ENCODE measurements at places on chromosomes 7 and 10.

GRCh38 chr10:64033711-64034110, 512.5 kb downstream of the REEP3 start:
- no peak for DNase-seq

GRCh38 chr7:71015252-71015900, 116.6 kb upstream of the GALNT17 start:
- DNase-seq = no peak

DNA sequence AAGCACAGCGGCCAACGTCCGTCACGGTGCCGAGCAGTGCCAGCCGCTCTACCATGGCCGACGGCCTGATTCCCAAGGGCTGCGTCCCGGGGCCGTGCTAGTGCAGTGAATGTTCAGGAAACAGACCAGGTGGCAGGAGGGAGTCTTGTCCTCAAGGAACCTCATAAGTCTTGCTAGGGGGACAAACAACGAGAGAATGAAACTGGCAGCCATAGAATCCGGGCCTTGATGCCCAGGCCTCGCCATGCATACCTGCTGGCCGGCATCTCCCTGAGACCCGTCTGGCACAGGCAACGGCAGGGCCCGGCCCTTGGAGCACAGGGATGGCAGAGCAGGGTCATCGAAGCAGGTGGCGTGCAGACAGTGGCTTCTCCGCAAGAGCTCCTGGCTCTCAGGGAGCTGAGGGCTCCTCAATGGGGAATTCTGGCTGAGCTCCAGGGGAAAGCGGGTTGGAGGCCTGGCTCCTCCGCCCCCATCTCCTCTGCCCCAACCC, 58.8 kb downstream of the DIP2C start:
- DNase-seq = no peak

DNA sequence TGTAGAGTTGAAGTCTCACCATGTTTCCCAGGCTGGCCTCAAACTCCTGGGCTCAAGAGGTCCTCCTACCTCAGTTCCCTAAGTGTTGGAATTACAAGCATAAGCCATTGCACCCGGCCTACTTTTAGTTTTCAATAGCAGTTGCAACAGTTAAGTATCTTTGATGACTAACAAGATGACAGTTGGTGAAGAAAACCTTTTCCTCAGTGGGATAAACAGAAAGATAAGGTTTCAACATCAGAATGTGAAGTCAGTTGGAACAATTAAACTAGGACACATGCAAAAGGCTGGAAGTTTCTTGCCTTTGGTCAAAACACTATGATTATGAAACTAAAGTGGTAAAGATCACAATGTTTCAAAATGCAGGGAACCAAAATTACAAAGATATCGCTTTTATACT, 169.2 kb downstream of the ZNF438 start:
- DNase-seq = no peak

DNA sequence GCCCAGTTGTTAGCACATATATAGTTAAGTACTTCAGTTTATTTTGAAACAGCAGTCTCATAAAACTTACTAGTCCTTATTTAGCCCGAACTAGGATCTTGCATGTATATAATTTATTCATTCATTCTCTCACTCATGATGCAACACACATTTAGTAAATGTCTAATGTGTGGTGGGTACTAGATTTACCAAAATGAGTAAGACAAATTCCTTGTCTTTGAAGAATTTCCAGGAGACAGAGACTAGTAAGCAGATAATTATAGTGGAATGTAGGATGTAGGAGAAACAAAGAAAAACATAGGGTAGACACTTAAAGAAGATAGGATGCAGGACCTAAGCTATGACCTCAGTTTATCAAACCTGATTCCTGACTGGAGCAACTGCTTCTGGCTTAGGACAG, 120.2 kb upstream of the AMPH start:
- no peak for DNase-seq

DNA sequence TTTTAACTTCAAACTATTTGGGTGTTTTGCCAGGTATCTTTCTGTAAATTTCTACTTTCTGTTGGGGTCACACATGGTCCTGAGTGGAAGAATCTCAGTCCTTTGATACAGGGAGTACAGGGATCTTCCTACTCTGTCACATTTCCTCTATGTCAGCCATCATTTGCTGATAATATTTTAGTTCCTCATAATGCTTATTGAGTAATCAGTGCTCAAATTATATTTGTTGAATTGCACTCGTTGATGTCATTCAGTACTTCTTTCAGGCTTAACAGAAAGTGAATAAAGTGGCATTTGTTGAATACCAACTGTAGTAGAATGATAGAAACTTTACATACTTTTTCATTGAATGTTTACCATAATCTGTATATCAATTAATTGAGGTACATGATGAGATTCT, 31.9 kb downstream of the WDR11 start:
- no peak for DNase-seq

- DNase-seq = no peak
Observed at GRCh38 chr7:110224643-110225042, 866.3 kb upstream of the LRRN3 start.

- no peak for DNase-seq
Observed at GRCh38 chr10:130820880-130821482, 490.5 kb downstream of the TCERG1L start.

- no peak for DNase-seq
Observed at GRCh38 chr7:118250860-118251494, 26.5 kb downstream of the ANKRD7 start.

- DNase-seq = no peak
Observed at GRCh38 chr10:116001976-116002375, 271.0 kb downstream of the GFRA1 start.

DNA sequence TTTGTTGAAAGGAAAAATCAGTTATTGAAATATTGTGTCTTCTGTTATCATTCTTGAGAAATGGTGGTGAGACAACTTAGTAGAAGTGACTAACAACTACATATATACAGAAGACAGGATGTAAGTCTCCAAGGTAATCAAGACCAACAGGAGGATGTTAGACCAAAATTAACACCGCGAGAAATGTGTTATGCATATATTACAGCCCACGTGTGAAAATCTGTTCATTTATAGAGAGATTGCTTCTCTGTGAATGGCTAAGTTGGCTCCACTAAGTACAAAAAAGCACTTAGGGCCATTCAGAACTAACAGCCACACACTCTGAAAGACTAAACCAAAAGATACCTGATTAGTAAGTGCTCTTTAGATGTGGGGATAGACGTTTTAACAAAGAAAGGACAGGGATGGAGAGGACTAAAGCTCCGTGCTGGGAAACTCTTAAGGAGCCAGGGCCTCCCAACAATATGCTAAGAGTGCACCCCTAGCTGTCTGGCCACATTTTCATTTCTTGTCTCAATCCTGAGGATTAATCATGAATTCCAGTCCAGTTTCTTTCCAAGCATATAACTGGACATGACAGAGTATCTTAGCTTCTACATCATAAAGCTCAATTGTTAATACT, 26.5 kb downstream of the HDAC9 start:
- DNase-seq = no peak

- DNase-seq = no peak
Observed at GRCh38 chr7:99027241-99027640, 116.7 kb downstream of the SMURF1 start.

DNA sequence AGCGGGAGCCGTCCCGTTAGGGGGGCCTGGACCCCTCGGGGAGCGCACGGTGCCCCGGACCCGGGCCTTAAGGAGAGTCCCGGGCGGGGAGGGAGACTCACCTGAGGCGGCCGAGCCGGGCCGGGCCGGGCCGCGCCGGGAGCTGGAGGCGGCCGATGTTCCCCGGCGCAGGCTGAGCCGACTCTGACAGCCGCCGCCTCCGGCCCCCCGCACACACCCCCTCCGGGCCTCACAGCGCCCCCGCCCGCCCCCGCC, at the start of gene ACHE:
Gene ACHE, minus strand, starts transcription at position 188 of the 255 bp plus-strand sequence. CDS start 1,656 bp downstream, outside the sequence.
- no peak for DNase-seq

DNA sequence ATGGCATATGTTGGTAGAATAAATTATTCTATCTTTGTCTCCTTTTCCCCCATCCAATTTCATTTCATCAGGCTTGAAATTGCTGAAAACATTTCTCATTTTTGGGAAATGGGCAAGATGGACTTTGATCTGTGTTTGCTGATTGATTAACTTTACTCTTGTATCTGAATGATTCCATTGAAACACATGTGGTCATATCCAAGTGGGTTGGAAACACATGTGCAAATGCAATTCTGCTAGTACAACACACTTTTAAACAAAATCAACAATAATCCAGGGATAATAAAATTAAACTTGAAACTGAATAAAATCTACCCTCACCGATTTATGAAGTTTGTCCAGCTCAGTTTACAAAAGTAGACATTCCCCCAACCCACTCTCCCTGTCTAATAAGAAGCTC, 96.9 kb downstream of the EPDR1 start:
- no peak for DNase-seq

- no peak for DNase-seq
Observed at GRCh38 chr7:141954334-141954733, 7.6 kb upstream of the CLEC5A start.

- DNase-seq = no peak
Observed at GRCh38 chr10:124608093-124608721, 136.0 kb downstream of the FAM53B start.

- DNase-seq = no peak
Observed at GRCh38 chr10:369684-370448, 234.6 kb downstream of the ZMYND11 start.

GRCh38 chr7:18140943-18141342, 113.3 kb upstream of the PRPS1L1 start:
- DNase-seq = no peak

- no peak for DNase-seq
Observed at GRCh38 chr7:84363741-84364140, 169.2 kb upstream of the SEMA3A start.

DNA sequence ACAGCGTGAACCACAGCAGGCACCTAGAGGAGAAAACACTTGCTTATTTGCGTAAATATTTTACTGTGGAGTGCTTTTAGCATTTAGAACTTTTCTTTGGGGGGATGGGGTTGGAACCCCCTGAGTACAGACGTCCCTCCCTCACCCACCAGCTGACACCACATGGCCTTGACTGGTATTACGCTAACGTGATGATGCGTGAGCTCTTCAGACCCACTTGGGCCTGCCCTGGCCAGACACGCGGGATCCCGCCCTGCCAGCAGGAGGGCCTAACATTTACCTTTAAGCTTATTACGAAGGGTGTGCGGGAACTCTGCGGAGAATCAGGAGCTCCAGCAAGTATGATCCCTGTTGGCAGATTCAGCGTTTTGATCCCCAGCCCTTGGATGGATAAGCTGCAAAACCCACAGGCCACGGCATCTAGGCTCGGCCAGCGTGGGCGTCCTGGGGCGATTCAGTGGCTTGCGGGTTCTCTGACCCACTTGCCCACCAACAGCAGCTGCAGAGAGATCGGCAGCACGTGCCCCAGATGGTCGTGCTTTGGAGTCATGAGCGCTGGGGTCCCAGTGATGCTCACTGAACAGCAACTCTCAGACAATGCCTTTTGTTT, 545.5 kb upstream of the FOXK1 start:
- peak; percentile 17 for DNase-seq

DNA sequence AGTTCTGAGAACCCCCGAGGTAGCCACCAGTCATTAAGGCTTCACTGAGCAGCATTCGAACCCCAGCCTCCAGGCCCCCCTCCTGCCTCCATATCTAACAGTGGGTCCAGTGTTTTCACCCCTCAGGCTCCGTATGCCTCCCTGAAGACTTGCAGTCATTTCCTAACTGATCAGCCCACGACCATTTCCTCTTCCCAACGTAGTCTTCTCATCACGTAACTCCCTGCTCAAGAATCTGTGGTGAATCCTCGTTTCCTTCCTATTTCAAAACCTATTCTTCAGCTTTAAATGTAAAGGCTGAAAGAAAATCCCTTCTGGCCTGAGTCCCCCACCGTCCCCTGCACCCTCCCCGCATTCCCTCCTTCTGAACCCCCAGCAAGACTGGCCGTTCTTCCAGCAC, 21.1 kb downstream of the FRMD4A start:
- no peak for DNase-seq

- DNase-seq = no peak
Observed at GRCh38 chr10:82874671-82875070, 999.7 kb downstream of the NRG3 start.

DNA sequence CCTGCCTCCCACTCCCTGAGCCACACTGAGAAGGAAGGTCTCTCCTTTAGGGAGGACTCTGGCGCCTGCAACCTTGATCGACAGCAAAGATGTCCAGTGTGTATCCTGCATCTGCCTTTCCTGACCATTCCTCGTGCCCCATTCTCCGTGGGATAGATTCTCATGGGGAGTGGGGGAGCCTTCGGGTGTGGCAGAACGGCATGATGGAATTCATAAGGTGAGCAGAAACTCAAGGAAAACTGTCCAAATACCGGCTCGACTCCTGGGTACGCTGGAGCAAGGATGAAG, 636 bp upstream of the RARRES2 start:
- DNase-seq = no peak

GRCh38 chr10:112232670-112233069, 49.1 kb upstream of the GPAM start:
- no peak for DNase-seq

DNA sequence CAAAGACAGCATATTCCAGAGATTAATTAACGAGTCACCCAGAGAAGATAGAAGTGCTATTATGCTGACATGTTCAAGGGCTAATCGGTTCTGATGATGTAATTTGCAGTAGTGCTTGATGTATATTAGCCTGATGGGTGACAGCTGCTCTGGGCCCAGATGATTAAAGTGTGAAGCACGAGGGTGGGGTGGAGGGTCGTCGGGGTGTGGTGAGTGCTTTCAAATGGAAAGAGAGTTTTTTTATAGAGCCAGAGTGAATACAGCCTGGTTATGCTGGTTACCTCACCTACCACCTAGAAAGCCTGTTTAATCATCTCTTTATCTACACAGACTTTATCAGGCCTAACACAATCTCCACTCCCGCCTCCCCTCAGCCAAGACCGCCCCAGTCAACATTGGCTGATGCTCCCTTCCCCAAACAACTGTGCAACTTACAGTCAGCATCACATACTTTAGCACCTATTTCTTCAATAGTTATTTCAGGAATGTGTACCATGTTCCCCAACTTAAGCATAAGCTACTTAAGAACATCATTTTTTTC, 11.5 kb upstream of the STN1 start:
- DNase-seq = no peak

GRCh38 chr7:77295549-77295948, 95.9 kb upstream of the FGL2 start:
- DNase-seq = no peak

Measured in NCI-H1048 (cell line).